ENCODE measurements at places on chromosomes 6 and 20.

DNA sequence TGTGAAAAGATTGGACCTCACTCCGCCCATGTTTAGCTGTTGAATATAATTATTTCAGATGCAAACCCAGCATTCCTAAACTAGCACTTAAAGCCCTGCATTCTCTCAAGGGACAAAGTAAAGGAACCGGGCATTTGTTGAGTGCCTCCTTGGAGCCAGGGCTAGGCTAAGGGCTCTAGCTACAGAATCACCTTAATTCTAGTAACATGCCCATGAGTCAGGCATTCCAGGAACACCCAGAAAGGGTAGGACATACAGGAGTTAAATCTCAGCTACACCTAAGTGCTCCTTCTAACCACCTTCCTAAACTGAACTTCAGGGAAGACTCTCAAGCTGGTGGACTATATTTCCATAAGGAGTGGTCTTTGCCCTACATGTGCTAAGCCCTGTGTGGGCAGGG lies 89.4 kb downstream of the SLC24A3 start:
- no peak for DNase-seq

GRCh38 chr6:129251669-129252376 lies 368.9 kb downstream of the LAMA2 start:
- DNase-seq = peak; percentile 76

DNA sequence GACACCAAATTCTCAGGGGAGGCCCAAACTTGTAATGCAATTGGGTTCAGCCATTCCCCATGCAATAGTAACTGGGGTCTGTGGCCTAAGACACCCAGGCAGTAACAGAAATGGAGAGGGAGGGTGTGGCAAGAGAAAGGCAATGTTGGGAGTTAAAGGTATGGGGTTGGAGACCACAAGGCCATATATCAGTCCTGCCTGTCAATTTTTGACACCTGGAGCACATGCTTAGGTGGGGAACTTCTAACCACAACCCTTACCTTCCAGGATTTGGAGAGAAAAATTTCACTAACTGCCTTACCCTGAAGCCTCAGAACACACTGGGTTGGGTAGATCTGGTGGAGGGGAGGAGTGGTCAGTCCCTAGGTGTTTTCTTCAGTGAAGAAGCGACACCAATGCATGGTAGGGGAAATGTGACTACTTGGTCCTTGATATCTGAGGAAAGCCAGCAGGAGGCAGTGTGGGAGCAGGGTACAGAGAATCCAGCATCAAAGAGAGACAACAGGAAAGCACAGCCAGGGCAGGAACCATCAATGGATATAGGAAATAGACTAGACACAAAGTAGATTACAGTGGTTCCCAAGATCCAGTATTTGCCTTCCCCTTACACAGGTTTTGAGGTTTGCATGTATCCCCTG lies 6.8 kb upstream of the USP49 start:
- peak; percentile 57 for DNase-seq

- DNase-seq = no peak
Measured at GRCh38 chr6:16594849-16595248, 166.4 kb downstream of the ATXN1 start.

All from iris pigment epithelial cell (primary cell).